ENCODE measurements at places on chromosomes 2 and 18.

GRCh38 chr2:202237787-202238233 lies 587 bp downstream of the SUMO1 start:
- DNase-seq = no peak

GRCh38 chr2:74488643-74489481 lies 6.0 kb downstream of the TTC31 start:
- no peak for DNase-seq

GRCh38 chr2:240023792-240024191 lies 1.4 kb downstream of the NDUFA10 start:
- DNase-seq = no peak

GRCh38 chr2:119264781-119265692 lies 41.4 kb downstream of the STEAP3 start:
- peak; percentile 37 for DNase-seq

DNA sequence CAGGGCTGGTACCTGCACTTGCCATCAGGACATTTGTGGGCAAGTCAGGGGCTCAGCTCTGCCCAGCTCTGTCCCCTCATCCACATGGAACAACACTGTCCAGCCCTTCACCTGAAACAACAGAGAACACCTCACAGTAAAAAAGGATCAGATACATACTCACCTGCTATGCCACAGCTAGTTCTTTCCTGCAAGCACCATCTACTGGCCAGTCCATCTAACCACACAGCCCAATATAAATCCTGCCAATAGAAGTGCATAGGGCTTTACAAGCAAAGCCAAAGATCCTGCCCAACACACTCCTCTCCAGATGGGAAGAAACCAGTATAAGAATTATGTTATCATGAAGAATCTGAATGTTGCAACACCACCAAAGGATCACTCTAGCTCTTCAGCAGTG lies 52.2 kb upstream of the GALNT13 start:
- DNase-seq = no peak

DNA sequence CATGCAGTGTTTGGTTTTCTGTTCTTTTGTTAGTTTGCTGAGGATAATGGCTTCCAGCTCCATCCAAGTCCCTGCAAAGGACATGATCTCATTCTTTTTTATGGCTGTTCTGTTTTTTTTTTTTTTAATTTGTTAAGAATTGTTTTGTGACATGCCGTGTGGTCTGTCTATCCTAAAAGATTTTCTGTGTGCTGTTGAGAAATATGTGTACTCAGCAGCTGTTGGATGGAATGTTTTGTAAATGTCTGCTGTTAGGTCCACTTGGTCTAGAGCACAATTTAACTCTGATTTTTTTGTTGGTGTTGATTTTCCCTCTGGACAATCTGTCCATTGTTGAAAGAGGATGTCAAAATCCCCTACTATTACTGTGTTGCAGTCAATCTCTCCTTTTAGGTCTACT lies 80.4 kb upstream of the WDR75 start:
- DNase-seq = no peak

DNA sequence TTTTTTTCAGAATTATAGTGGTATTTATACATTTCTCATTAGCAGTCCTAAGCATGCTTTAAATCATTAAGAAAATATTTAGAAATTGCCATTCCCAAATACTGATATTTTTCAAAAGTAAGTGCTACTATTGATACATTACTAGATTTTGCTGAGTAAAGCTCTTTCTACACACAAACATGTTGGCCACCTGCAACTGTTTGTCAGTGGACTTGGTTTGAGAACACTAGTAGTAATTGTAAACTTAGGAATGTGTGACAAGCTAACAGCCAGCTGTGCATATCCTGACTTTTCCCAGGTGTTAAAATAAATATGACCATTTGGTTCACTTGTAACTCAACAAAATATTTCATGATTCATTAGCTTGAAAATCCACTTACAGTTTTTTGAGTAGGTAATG lies 103.1 kb downstream of the MSTN start:
- no peak for DNase-seq

DNA sequence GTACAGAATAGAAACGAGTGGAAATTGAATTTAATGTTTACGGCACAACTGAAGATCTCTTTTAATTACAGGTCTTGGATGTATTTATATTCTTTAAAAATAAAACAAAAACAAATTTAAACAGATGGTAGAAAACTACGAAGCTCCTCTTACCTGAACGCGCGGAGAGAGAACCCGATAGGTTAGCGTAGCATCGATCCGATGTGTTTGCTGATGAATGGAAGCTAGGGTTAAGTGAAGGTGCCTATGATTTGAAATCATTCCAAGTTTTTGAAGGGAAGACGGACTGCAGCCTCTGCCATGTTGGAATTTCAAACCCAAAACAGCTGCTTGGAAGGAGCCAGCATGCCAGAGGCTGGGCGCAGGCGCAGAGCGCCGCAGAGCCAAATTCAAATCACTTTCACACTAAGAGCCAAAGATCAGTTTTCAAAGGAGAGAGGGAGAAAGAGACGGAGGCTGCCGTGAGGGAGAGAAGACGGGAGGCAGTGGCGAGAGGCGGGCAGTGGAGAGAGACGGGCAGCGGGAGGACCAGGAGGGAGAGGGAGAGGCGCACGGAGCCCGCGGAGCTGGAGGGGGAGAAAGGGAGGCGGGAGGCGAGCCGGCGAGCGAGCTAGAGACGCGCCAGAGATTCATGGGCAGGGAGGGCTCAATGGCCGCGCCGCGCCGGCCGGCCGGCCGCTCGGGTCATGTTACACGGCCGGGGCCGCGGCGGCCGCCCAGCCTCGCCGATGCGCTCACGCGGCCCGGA lies at the start of gene FIGN:
Gene FIGN, minus strand, starts transcription at position 324 of the 748 bp plus-strand sequence. CDS start 1,081 bp downstream, outside the sequence.
- DNase-seq = peak; percentile 68

DNA sequence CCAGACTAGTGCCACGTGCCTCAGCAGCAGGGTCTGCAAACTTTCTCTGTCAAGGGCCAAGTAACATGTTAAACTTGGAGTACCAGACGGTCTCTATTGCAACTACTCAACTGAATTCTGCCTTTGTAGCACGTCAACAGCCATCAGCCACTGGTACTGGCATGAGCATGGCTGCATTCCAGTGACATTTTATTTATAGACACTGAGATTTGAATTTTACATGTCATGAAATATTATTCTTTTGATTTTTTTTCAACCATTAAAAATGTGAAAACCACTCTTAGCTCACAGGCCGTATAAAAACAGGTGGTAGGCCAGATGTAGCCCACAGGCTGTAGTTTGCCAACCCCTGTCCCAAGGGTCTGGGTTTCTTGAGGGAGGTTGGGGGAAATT lies 199.7 kb downstream of the TPGS2 start:
- DNase-seq = no peak

- no peak for DNase-seq
Observed at GRCh38 chr2:218386505-218387368, 4.7 kb downstream of the SLC11A1 start.

DNA sequence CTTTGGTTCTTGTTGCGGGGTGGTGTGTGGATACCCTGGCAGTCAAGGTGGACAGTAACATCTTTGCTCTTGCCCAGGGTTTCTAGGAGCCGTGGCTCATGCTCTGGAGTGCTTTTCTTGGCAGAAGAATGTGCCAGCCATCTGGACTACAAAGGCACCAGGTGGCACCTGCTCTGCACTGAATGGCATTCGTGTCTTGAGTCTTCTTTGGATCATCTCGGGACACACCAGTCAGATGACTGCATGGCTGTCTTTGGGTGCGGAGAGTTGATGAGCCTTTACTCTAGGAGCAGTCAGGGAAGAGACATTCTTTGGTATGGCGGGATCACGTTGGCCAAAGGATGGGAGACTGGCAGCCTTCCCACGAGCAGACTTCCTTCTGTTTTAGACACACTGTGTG lies 104.1 kb upstream of the SEC11C start:
- DNase-seq = no peak

Data from NCI-H774 (cell line).